ENCODE measurements at places on chromosomes 3 and 15.
A peak's percentile ranks its signal among the peaks of the same experiment; 100 is the strongest.

- no peak for DNase-seq
Observed at GRCh38 chr15:30033211-30033610, 49.5 kb upstream of the GOLGA8J start.

DNA sequence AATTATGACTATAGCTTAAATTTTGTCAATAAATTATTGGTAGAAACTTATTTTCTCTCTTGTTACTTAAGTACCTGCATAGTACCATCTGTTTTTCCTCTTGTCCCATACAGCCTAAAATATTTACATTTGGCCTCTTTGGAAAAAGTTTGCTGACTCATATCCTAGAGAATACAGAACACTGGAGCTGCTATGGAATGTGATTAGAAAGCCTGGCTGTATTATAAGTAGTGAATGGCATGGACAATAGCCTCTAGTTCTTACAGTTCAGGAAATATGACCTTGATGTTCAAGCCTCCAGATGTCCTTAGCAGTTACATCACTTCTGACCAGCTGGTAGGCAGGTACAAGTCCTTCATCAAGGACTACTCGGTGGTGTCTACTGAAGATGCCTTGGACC lies 28.3 kb downstream of the ST8SIA2 start:
- no peak for DNase-seq

- DNase-seq: peak; percentile 30
Observed at GRCh38 chr3:57910990-57911389, 97.2 kb upstream of the FLNB start.

- no peak for DNase-seq
Observed at GRCh38 chr15:95405447-95405846, 925.1 kb upstream of the NR2F2 start.

DNA sequence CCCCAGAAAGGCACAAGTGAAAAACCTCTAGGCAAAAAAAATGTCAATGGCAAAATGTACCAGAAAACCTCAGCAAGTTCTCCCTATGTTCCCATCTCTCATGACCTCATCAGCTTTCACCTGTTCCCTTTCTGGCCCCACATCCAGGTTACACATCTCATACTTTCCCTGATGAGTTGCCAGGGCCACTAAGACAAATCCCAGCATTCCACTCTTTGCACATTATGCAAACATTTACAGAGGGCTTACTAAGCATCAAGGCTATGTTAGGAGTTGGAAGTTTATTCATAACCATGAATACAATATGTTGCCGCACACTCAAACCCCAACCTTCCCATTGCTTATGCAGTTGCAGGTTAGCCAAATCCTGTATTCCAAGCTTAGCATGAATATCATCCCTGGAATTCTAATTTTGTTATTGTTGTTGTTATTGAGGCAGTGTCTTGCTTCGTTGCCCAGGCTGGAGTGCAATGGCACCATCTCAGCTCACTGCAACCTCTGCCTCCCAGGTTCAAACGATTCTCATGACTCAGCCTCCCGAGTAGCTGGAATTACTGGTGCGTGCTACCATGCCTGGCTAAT lies 129.3 kb upstream of the UBE2E2 start:
- no peak for DNase-seq

GRCh38 chr3:16589120-16589519 lies 16.1 kb downstream of the DAZL start:
- DNase-seq: no peak

DNA sequence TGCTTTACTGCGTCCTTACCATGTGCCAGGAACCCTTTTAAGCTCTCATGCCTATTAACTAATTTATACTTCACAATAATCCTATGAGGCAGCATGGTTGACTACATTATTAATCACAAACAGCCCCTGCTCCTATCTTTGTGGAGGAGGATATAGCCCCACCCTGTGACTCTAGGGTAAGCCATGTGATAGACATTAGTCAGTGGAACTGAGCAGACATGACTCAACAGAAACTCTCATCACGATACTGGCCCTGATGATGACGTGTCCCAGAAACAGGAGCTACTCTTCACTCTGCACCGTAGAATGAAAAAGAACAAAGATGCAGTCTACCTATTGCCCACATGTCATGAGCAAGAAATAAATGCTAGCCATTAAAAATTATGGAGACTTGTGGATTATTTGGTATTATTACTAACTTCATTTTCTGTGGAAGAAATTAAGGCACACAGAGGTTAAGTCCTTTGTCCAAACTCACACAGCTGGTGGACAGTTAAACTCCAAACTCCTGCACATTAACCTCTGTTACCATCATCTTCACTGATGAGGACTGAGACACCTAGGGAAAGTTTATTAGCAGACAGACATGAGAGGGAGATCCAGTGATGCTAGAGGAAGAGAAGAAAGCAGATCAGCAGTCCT lies 51.2 kb downstream of the CFAP20DC start:
- peak; percentile 93 for DNase-seq

DNA sequence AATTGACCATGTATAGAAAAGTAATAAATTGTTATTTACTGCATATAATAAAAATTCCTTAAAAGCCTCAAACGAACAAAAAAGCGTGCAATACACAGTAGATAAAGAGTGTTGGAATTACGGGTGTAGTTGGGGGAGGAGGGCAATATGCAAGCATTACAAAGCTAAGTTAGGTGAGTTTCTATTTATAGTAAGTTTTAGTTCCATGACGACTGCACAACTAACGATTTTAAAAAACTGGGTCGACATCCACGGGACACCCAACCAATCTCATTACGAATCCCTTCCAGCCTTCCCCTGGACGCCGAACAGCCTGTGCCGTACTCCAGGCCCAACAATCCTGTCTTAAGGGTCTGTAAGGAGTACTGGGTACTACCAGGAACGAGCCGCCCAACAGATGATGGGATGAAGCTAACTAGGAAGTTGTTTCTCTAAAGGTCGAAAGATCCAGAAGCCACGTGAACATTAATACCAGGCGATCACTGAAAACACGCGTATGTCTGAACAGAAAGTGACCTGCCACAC lies 677 bp downstream of the POLQ start:
- DNase-seq: peak; percentile 73

- DNase-seq: no peak
Observed at GRCh38 chr3:183548262-183548769, 7.2 kb downstream of the KLHL6 start.

DNA sequence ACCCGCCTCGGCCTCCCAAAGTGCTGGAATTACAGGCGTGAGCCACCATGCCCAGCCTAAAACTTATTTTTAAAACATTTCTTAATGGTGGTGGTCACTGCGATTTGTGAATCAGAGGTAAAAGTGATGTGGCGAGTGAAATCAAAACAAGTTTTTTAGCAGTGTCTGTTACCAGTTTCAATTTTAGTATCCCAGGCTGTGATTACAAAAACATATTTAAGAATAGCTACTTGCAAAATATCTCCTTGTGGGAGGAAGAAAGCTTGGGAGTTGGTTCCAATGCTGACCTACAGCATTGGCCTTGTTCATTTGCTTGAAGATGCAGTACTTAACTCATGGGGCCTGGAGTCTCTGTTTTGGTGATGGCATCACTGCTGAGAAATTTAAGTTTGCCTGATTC lies 4.5 kb downstream of the RAB7A start:
- no peak for DNase-seq

DNA sequence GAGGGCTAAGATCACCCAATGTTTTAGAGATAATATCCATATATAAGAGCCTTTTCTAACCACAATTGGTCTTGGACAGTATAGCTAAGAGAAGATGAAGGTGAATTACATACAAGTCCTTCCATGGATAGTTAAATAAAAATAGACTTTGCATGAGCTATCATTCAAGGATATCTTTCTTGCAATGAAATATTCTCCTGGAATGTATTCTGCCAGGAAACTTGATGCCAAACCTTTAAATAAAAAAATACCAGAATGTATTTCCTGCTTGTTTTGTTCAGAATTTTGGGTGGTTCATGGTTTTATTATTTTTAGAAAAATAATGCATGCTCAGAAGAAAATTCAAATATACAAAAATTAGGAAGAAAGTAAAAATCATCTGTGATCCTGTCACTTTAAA lies 88.8 kb upstream of the PPIB start:
- DNase-seq: no peak

GRCh38 chr3:66487465-66487864 lies 13.4 kb downstream of the LRIG1 start:
- DNase-seq: no peak

DNA sequence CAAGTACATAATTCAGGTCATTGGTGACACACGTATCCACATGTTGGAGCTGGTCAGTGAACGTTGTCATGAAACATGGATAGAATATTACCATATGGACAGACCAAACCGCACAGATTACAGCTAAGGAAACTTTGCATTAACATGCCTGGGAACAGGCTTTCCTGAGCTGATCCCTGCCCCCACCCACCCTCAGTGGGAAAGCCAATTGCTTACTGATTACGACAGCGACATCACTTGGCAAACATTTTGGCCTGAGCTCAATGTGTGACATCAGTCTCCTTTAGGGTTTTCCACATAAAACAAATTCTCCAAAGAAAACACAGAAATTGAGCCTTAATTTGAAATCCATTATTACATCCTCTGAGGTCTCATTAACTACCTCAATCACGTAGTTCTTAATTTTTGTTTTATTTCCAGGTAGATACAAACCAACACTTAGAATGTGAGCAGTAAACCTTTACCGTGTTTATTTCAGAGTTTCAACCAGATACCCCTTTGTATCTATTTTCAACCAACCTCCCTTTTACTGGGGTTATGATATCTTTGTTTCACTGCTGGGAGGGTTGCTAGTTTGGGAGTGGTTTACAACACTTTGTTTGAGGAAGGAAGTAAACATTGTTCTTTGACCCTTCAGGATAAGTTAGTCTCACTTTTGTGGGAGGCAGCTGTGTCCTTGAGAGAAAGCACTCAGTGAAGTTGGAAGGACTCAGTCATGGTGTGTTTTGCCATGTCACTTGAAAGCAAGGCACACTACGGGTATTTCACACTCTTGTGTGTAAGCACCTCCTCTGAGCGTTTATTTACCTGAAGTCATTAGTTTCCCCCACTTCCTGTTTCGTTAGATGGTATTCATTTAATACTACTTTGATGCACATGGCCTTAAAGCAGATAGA lies 103.1 kb downstream of the CMSS1 start:
- DNase-seq: peak; percentile 57

DNA sequence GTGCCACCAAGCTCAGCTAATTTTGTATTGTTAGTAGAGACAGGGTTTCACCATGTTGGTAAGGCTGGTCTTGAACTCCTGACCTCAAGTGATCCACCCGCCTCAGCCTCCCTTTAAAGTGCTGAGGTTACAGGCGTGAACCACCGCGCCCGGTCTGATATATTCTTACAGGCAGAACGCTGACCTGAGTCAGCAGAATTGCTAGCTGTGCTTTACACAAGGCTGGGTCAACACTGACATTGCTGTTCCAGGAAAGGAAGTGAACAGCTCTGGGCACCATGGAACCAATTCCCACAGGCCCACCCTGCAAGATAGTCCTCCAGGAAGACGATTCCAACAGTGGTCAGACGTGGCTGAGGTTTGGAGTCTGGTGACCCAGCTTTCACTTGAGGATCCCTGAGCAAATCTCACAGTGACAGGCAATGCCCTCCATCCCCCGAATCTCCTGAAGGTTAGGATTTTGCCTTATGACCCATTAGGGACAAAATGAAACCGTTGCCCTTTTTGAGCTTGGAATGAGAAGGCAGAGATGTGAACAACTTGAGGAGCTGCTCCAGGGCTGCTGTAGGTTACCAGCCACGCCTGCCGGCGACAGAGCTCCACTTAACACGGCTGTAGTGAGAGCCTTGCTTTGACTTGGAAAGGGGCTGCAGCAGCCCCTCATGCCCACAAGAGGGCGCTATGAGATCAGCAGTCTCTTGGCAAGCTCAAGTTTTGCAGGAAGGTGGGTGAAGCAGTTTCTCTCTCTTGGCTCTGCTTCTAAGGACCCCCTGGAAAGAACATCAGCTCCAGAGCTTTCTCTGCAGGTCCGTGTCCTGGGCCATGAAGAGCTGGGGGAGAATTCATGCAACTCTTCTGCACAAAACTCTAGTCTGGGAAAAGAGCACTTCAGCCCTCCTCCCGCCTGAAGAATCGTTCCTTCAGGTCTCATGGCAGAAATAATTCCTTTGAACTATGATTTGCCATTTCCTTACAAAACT lies 74.1 kb downstream of the SENP2 start:
- DNase-seq: peak; percentile 88

DNA sequence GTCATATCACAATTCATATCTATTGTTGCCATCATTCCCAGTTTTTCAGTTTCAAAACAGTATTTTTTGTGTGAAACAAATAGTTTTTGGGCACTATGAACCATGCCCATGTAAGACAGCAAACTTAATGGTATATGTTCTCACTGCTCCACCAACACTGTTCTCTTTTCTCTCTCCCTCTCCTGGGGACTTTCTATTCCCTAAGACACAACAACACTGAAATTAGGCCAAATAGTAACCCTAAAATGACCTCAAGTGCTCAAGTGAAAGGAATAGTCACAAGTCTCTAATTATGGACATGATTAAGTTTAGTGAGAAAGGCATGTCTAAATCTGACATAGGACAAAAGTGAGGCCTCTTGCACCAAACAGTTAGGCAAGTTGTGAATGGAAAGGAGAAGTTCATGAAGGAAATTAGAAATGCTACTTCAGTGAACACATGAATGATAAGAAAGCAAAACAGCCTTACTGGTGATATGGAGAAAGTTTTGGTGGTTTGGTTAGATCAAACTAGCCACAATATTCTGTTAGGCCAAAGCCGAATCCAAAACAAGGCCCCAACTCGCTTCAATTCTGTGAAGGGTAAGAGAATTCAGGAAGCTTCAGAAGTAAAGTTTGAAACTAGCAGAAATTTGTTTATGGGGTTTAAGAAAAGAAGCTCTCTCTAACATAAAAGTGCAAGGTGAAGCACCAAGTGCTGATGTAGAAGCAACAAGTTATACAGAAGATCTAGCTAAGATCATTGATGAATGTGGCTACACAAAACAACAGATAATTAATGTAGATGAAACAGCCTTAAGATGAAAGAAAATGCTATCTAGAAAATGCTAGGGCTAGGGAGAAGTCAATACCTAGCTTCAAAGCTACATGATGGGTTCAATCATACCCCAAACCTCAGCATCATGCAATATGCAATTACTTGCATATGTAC lies 104.2 kb downstream of the CBLB start:
- DNase-seq: no peak

DNA sequence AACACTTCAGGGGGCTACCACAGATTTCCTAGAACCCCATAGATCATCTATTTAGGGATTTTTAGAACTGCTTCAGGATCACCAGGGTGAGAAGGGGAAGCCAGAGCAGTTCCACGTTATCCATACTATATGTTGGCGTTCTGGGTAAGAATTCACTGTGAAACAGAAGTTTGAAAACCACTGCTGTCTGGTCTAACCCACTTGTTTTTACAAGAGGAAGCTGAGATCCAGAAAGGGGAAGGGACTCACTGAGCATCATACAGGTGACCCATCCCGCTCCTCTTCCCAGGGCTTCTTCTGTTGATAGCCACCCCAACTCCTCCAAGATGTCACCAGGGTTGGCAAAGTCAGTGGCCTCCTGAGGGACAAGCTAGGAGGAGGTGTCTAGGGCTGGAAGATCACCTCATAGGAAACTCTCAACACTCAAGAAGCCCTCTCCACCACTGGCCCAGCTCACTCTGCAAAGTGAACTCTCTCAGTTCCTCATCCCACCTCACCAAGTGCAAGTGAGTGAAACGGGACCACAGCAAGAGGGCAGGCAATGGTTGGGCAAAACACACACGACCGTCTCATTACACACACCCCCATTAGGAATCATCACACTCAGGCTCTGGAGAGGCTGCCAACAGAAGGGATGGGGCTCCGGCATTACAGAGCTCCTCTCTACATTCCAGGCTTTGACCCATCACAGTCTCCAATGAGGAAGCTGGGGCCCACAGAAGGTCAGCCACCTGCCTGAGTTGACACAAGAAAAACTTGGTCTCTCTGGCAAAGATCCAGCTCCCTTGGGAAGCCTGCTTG lies 1.8 kb downstream of the DAPK2 start:
- no peak for DNase-seq

All from erythroblast (primary cell).